ENCODE measurements at places on chromosomes 7 and 10. TPM values are rescaled to one million over a fixed set of nuclear protein-coding genes. Genes with fewer than 3 reads are reported as not detected.

DNA sequence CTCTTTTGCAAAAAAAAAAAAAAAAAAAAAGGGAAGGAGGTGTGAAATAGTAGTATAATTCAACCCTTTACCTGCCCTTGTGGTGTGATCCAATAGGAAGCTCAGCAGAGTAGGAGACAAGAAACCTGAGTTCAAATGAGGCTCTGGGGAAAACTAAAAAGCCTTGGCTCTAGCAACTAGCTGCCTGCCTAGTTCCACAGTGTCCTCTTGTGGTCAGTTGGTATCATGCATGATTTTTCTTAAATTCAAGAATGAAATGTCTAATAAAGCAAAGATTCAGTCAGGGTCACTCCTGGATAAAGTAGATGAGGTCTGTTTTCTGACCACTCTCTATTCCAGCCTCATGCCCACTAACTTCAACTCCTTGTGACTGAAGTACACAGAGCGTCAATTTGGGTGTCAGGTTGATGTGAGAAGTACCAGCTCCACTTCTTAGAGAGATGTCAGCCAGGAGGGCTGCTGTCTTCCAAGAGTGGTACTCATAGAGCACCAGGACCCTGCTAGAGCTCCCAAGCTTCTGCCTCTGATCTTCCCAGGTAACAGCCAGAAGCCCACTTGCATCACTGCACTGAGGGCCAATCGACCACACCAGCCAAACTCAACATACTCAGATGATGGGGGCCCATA lies 10.5 kb downstream of the LSM5 start:
- peak; percentile 54 for DNase-seq

- DNase-seq: no peak
Observed at GRCh38 chr10:103643381-103643780, 149.9 kb downstream of the NEURL1 start.

- no peak for DNase-seq
Observed at GRCh38 chr7:87877366-87878040, 1.2 kb downstream of the DBF4 start.

DNA sequence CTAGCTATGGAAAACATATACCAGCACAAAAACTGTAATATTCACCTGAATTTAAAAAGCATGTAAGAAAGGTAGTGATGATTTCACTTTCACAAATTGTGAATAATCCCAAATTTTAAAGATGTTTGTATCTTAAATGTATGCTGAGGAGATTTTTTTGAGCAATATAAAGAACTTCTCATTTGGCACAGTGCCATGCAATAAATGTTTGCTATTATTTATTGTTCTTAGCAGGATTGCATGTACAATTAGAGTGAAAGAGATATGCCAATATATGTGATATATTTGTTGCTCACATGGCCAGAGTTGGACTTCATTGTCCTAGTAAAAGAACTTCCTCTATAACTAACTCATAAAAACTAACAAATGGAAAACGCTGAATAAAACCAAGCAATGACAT lies 895.1 kb upstream of the KCND2 start:
- DNase-seq: no peak

- no peak for DNase-seq
Observed at GRCh38 chr7:1539181-1539881, 8.8 kb downstream of the MAFK start.

- no peak for DNase-seq
Observed at GRCh38 chr10:21424459-21424861, 101.0 kb downstream of the SKIDA1 start.

Gene INTS1
- 107 TPM for total RNA-seq

Gene NODAL
- not detected for total RNA-seq

Gene ATP5F1C
- 167 TPM for total RNA-seq

Gene NPFFR1
- total RNA-seq: not detected
